ENCODE measurements at places on chromosomes 3 and 15.
A peak's percentile ranks its signal among the peaks of the same experiment; 100 is the strongest.

- no peak for DNase-seq
These were observed 24.8 kb downstream of the CCDC80 start for GRCh38 chr3:112615989-112616731.

- DNase-seq: peak; percentile 98
These were observed 1.3 kb upstream of the USP3 start for GRCh38 chr15:63502843-63503738.

- DNase-seq: peak; percentile 44
These were observed 87.5 kb downstream of the ATP2B2 start for GRCh38 chr3:10417847-10418246.

- peak; percentile 43 for DNase-seq
These were observed 161.0 kb downstream of the NAALADL2 start for GRCh38 chr3:175020101-175020500.

- no peak for DNase-seq
These were observed 25.1 kb downstream of the SLC6A20 start for GRCh38 chr3:45771166-45771775.

DNA sequence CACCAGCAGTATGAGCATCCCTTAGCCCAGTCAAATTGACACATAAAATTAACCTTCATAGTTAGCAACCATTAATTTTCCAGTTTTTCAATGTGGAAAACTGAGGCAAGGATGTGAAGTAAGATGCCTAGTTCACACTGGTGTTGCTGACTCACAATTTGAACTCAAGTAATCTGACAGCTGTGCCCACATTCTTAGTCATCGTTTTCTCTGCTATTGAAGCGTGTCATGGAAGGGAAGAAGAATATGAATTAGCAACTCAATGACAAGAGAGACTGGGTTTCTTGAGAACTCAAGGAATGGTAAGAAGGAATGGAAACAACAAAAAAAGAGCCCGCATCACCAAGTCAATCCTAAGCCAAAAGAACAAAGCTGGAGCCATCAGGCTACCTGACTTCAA is 261.4 kb downstream of the EPHA3 start:
- DNase-seq: no peak

DNA sequence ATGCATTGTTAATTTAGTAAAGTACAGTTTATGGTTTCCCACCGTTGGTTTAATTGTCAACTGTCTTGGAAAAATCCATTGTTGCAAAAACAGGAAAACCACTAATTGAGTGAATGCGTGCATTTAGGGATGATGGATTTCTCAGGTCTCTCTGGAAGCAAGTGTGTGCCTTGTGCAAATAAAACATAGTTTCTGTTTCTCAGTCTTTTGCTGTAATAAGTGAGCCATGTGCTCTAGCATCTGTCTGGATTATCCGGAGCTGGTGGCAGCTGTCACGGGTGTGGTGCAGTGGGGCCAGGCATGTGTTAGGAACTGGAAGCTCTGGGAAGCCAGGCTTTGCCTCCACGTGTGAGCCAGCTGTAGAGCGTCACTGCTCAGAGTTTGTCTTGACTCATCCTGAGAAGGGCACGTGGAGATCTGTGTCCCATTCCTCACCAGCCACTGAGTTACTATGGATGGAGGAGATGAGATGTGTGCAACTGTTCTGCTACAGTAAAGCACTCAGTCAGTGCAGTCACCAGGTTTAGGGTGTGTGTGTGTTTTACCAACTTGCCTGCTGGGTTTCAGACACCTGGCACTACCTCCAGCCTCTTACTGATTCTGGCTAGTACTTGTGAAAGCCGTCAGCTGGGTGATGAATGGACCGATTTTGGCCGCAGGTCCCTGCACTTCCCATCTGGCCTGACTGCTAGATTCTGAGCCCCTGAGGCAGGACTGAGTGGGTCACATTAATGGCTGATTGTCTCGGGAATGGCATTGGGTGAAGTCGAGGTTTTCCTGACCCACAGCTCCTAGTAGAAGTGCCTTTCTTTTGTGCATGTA is 7.2 kb downstream of the APBA2 start:
- DNase-seq: peak; percentile 35

GRCh38 chr3:115628075-115628412 is 4.7 kb downstream of the GAP43 start:
- DNase-seq: no peak

- DNase-seq: no peak
These were observed 423.6 kb upstream of the TPM1 start for GRCh38 chr15:62618846-62619504.

DNA sequence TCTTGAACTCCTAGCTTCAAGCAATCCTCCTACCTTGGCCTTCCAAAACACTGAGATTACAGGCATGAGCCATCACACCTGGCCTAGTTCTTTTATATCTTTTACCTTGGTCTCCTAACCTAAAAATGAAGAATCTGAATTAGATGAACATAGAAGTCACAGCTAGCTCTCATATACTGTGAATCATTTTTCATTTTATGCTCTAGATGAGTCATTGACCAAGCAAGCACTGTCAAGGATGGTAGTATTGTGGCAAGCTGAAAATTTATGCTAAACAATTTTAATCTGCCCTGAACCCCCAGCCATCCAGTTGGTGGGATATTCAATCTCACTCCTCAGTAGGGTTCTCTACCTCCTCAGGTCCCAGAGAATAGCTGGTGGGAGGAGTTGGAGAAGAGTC is 48.3 kb upstream of the DNAJC13 start:
- no peak for DNase-seq

DNA sequence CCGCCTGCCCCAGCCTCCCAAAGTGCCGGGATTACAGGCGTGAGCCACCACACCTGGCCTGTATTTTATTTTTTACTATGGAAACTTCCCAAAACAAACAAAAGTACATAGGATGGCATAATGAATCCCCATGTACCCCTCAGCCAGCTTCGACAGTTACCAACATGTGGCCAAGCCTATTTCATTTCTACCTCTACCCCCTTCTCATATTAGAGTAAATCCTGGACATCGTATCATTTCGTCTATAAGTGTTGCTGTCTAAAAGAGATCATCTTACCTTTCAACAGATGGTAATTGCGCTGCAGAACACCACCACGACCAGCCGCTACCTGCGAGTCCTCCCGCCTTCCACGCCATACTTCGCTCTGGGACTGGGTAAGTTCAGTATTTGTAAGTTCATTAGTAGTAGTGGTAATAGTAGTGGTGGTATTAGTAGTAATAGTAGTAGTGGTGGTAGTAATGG is 44.9 kb downstream of the DLEC1 start:
- no peak for DNase-seq

GRCh38 chr3:71514621-71515020 is 68.9 kb downstream of the FOXP1 start:
- no peak for DNase-seq

GRCh38 chr3:133850034-133850433 is 44.4 kb downstream of the SRPRB start:
- DNase-seq: no peak

DNA sequence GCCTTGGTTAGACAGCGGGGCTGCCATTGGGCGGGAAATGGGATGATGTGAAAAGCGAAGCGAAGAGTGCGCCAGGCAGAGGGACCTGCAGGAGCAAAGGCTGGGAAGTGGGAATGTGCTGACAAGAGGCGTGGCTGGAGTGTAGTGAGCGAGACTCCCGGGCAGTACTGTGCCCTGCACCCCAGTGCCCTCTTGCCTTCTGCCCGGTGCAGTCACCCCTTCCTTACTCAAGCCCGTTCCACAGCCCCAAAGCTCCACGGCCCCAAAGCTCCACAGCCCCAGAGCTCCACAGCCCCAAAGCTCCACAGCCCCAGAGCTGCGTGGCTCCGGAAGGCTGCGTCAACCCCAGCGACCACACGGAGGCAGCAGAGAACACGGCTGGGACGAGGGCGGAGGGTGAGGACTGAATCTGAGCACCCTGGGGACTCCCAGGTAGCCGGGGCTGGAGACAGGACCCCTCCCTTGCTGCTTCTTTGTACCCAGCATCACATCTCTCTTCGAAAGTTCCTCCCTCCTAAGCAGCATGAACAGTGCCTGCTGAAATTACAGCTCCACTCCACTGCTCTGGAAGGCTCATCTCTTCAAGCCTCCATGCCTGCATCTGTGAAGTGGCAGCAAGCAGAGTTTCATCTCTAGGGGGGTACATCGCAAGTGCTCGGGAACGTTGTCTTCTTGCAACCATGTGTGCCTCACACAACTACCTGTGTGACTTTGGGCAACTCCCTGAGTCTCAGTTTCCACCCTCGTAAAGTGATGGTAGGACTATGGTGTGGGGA is 108.9 kb downstream of the FBLN2 start:
- peak; percentile 60 for DNase-seq

- DNase-seq: peak; percentile 84
These were observed 7.2 kb downstream of the CD276 start for GRCh38 chr15:73691396-73691795.

DNA sequence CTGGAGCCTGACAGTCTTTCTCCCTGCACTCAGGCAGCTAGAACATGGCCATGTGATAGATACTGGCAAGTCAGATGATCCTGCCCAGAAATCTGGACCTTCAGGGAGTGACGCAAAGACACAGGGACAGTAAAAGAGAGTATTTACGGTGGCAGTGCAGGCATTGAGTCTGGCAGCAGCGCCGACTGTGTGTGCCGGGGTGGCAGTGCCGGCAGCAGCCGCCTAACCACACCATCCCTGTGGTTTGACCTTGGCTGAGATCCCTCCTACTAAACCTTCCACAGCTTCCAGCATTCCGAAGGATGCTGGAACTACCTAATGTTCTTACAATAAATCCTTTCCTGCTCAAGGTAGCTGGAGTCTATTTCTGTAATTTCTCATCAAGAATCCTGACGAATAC is 4.6 kb upstream of the TSPAN3 start:
- DNase-seq: no peak

DNA sequence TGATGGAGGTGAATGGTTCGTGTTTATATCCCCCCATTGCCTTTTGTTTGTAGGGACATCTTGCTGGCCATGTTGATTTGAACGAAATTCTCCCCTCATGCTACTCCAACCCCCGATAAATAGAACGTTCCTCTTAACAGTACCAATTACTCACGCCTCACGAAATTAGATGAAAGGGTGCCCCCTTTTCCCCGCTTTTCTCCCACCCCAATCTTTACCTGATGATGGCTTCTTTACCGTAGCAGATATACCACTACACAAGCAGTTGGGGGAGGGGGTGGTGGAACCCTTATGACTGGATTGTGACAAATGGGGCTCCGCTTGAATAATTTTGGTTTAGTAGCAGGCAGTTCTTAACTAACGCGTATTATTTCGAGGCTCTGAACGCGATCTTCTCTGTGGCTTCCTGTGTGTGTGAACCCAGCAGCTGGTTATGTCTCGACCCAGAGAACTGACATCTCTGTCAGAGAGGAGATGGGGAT is 1.1 kb downstream of the PIAS1 start:
- DNase-seq: peak; percentile 72

GRCh38 chr3:162507397-162507796 is 1010.8 kb downstream of the OTOL1 start:
- peak; percentile 5 for DNase-seq

GRCh38 chr15:28051955-28052633 is 47.0 kb downstream of the OCA2 start:
- DNase-seq: no peak

DNA sequence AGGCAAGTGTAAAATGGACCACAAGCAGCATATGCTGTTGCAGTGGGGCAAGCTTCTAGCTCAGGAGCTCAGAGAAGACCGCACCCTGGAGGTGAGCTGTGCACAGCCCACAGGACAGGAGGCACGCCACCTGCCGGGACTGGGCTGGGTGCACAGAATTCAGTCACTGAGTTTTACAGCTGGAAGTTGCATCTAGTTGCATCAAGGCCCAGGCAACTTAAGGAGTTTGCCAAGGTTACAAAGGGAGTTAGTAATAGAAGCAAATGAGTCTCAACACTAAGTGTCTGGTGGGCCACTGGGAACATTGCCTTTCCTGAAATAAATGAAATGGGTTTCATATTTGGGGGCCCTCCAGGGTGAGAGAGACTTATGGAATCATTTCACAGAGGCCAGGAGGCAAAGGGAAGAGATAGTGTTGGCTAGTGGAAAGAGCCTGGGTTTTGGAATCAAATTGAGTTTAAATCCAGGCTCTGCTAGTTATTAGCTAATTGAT is 36.0 kb upstream of the TIMP4 start:
- peak; percentile 53 for DNase-seq

DNA sequence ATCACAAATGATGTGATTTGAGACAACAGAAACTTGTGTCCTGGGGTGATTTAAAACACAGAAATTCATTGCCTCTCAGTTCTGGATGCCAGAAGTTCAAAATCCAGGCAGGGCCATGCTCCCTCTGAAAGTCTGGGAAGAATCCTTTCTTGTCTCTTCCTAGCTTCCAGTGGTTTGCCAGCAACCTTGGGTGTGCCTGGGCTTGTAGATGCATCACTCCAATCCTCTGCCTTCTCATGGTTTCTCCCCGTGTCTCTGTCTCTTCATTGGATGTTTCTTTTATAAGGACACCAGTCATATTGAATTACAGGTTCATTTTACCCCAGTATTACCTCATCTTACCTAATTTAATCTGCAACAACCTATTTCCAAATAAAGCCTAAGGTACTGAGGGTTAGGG is 16.7 kb downstream of the ZPLD1 start:
- DNase-seq: no peak

DNA sequence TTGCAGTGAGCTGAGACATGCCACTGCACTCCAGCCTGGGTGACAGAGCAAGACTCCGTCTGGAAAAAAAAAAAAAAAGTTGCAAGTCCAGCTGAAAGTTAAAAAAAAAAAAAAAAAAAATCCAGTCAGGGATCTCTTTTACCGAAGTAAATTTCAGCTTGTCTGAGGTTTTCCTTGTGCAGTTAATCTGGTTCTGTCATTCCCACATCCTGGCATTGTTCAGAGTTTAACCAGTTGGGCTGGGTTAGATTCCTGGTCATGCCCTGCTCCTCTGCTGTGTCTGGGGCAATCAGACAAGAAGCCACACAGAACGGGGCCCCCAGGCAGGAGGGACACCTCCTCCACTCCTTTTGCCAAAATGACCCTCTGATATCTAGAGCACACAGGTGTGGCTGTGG is 84.1 kb upstream of the KLHL25 start:
- no peak for DNase-seq

- peak; percentile 67 for DNase-seq
These were observed 112.8 kb upstream of the MEF2A start for GRCh38 chr15:99452728-99453636.

DNA sequence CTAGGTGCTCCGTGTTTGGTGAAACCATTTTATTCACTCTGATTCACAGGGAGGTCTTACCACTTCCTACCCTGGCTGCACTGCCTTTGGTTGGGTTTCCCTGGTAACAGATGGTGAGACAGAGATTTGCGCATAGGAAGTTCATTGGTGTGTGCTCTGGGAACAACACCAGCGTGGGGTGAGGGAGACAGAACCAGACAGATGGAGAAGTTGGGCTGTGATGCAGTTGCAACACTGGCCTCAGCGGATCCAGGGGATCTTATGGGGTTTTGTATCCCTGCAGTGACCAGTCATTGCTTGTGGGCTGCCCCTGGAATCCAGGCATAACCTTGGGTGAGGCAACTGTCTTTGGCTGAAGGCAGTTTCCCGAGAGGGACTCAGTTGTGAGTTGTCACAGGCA is 12.5 kb upstream of the IL16 start:
- no peak for DNase-seq

- peak; percentile 29 for DNase-seq
These were observed 33.9 kb downstream of the RAB27A start for GRCh38 chr15:55255714-55256113.

All from choroid plexus epithelial cell (primary cell).